Naive thymus-derived CD8-positive, alpha-beta T cell (primary cell): ENCODE measurements at places on chromosomes 16 and 17.

GRCh38 chr16:56198006-56198754, 6.9 kb downstream of the GNAO1 start:
- DNase-seq, result no peak

GRCh38 chr16:11121914-11122692, 133.9 kb downstream of the SOCS1 start:
- no peak for DNase-seq

DNA sequence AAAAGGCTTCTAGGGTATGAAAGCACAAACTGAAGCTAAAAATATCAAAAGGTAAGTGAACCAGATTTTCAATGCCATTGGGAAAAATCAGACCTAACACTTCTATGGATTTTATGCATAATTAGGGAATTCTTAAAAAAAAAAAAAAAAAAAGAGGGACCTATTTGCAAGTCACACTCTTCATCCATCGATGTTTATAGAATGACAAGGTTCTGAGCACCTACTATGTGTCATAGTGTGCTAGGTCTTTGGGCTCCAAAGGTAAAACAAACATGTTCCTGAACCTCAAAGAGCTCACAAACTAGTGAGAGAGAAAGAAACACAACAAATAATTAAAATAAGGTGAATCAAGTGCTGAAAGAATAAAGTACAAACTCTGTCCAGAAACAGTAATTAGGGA, 1.9 kb downstream of the HEATR6 start:
- no peak for DNase-seq

GRCh38 chr16:17497648-17498047, 26.9 kb upstream of the XYLT1 start:
- DNase-seq, result no peak

DNA sequence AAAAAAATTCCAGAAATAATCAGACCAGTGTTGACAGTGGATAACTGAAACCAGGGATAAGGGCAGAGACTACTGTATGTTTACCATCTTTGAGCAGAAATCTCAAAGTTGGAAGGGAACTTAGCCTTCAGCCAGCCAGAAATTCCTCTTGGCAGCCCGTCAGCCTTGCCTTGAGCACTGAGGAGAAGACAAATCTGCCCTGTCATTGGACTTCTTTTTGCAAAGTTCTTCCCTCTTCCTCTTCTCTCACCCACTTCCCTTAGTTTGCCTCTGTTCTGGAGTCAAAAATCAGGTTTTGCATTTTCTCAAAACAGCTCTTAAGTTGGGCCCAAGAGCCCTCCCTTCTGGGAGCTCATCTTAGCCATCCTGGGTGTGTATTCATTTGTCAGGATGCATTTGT, 6.2 kb downstream of the TUFM start:
- no peak for DNase-seq

- DNase-seq, result no peak
Observed at GRCh38 chr17:80754846-80755245, 210.2 kb downstream of the RPTOR start.
